ENCODE measurements at places on chromosomes 11 and 22.

DNA sequence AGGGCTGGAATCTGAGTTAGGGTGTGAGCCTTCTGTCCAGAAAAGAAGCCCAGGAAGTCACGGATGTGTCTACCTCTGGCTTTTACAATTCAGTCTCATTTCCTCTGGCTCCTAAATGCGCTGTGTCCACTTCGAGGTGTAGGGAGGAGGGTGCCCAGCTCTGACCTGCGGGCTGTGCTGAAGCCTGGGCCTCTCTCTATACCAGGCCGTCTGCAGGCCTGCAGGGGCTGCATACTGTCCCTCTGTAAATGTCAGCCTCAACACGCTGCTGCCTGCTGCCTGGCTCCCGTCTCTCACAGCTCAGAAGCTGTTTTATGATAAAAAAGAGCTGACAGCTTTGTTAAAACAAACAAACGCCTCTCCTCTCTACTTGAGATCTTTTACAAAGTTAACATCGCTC is 14.5 kb downstream of the ARVCF start:
- no peak for DNase-seq

DNA sequence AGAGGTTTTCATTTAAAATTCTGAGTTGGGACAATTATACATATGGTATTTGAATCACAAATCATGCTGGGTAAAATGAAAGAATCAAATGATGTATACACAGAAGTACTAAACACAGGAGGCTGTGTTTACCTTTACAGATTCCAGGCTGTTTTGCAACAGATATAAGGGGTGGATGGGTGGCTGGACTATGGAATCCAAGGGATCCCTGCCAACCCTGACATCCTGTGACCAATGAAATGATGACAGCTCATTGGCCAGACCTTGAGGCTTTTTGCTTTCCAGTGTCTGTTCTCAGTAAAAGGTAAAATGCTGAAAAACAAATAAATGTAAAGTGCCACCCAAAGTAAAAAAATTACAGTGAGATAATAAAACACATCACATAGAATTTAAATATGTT is 3.3 kb upstream of the DDI1 start:
- no peak for DNase-seq

GRCh38 chr11:17256512-17256911 is 20.0 kb upstream of the NUCB2 start:
- DNase-seq = no peak

DNA sequence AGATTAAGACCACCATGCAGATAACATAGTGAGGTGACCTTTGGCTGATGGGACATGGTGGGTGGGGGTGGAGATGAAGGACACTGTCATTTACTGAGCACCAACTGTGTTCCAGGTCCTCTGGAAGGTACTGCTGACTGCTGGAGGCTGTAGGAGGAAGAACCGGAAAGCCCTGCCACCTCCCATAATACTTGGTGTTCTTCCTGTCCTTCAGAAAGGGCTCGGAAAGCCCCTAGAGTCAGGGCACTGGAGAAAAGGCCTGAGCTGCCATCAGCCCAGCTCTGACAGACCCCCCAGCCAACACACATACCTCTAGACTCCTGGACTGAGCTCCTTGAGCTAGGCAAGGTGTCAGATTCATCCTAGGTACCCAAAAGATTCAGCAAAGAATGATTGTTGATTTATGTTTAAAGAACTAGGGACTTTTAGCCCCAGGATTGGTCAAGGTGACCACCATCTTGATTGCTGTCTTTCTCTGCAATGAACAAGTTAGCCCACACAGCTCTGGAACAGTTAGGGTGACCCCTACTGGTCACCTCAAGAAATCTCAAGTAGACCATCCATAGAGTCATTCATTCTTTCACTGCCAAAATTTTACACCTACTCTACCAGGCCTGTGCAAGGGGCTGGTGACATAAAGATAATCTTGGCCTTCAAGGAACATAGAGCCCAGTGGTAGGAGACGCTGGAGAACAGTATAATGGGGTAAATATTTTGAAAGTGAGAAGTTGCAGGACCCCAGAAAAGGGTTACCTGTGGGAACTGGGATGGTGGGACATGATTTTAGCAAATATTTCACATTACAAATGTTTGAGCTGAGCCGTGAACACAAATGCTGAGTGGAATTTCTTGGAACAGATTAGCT is 39.4 kb downstream of the IRAG1 start:
- DNase-seq = peak; percentile 11

DNA sequence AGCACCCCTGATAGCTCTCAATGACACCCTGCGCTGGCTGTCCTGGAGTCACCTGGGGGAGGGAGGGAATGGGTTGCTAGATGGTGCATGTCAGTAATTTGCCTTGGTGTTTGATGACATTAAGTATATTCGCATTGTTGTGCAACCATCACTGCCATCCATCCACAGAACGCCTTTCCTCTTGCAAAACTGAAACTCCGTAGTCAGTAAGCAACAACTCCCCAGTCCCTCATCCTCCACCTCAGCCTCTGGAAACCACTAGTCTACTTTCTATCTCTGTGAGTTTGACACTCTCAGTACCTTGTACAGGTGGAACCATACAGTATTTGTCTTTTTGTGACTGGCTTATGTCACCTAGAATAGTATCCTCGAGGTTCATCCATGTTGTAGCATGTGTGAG is 62.6 kb downstream of the PKNOX2 start:
- no peak for DNase-seq

DNA sequence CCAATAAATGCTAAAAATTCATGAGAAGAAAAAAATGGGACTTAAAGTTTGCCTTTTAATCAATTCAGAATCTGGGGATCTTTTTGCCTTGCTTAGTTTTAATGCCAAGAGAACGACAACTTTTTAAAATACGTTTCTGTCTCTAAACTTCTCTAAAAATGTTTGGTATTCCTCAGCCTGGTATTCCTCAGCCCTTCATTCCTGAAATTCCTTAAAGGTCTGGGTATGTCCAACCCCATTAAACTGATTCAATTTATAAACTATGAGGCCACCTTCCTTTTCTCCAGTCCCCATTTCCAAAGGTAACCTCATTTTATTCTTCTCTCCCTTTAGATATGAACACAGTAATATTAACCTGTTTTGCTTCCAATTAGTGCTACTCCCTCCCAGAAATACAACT is 16.6 kb downstream of the POLA2 start:
- DNase-seq = no peak

GRCh38 chr22:32949391-32950173 is 108.6 kb downstream of the SYN3 start:
- no peak for DNase-seq

DNA sequence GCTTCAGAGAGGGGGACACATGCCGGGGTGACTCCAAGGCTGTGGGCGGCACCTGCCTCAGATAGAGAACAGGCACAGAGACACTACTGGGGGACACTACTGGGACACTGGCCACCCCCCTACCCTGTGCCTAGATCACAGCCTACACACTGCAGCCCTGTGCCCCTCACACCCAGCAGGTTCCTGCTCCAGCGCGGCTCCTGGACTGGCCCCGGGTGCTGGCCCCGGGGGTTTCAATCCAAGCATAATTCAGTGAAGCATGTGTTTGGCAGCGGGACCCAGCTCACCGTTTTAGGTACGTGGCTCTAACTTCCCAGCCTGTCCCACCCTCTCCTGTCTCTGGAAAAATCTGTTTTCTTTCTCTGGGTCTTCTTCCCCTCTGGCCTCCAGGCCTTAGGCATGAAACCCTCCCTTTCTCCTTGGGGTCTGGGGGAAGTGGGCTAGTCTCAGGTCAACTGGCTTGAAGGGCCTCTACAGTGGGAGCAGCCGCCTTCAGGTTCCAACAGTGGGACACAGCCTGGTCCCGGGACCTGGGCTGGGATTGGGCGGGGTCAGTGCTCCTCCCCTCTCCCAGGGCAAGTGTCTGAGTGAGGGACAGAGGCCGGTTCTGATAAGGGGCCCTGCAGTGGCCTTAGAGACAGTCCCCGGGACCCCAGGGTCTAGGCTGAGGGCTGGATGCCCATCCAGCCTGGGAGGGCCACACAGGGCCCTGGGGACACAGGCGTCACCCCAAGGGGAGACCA is 98.8 kb downstream of the CRYBB2 start:
- no peak for DNase-seq

- DNase-seq = no peak
These were observed 21.5 kb downstream of the CYTH4 start for GRCh38 chr22:37303821-37304274.

DNA sequence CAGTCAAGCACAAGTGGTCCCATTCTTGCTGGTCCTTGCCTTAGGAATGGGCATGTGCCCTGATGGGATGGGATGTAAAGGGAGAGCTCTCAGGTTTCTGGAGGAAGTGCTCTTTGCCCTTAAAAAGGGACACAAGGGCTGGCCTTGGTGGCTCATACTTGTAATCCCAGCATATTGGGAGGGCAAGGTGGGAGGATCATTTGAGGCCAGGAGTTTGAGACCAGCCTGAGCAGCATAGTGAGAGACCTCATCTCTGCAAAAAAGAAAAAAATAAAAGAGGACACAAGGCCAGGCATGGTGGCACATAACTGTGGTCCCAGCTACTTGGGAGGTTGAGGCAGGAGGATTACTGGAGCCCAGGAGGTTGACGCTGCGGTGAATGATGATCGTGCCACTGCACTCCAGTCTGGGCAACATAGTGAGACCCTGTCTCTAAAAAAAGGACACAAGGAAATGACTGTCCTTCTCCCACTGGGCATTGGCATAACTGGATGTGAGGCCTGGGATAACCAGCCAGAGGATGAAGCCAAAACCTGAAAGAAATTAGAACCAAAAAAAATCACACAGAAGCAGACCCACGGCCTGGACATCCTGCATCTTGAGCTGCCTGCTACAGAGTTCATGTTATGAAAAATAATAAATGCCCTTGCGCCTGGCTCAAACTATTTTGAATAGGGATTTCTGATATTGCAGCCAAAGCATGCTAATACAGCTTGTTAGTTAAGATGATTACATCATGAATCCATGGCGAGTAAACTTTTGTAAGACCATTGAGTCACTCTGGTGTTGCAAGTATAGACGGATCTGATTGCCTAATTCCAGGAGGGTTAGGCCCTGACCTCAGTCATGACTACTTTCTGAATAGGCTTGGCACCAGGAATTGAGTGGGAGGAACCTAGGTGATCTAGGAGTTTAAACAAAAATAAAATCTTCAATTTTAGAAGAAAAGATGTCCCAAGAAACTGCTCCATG is 12.9 kb upstream of the CRKL start:
- no peak for DNase-seq
